IPS DF 6.9 (cell line): ENCODE measurements at places on chromosomes 5 and 9.

DNA sequence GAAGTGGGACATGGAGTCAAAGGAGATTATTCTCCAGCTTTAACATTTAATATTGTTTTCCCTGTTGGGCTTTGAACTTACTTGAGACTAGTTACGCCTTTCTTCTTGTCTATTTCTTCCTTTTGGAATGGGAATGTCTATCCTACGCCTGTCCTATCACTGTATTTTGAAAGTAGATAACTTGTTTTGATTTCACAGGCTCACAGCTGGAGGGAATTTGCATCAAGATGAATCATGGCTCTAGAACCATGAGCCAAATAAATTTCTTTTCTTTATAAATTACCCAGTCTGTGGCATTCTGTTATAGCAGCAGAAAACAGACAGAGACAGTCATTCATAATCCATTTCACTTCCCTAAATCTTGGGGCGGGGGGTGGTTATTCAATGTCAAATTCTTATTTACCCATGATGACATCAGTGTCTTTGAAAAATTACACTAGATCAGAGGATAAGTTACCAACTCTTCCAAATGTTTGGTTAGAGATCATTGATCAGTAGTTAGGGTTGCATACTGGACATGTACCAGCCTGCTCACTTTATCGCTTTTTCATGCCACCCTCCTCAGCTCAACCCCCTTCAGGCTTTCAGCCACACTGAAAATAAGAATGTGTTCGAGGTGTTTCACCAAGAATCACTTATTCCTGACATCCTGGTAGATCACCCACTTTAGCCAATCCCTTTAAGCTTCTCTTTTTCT lies 419.6 kb upstream of the PIK3R1 start:
- no peaks in the 10 kb centered on the region for H3K27me3 ChIP-seq
- H3K4me1 ChIP-seq = no peaks in the 10 kb centered on the region
- no peak overlapping the region for H3K4me3 ChIP-seq
- DNase-seq = no peak

GRCh38 chr9:3875361-3876132 lies 349.7 kb upstream of the RFX3 start:
- no peak overlapping the region for H3K27ac ChIP-seq
- H3K27me3 ChIP-seq = no peaks in the 10 kb centered on the region

DNA sequence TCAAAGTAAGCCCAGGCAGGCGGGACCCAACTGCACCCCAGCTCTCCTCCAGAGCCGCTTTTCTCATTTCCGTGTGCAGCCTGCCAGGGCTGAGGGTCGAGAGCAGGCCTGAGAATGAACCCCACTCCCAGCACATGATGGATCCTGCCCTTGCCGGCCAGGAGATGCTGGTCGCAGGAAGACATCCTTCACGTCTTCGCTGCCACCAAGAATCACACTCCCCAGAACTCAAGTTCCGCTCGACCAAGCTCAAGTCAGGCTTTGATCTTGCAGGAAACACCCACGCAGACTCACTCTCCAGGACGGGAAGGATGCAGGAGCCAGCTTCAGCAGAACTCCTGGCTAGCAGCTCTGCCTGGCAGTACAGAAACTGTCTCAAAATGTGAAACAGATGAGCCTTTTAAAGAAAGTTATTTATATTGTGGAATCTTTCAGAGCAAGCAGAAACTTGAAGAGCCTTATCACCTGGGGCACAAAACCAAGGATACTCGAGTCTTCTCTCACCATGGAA lies 102.4 kb downstream of the ROR2 start:
- peaks cover 4% of the 10 kb centered on the region; the same call in 1 of the 2 replicates for H3K4me1 ChIP-seq
- DNase-seq = no peak
- no peaks in the 10 kb centered on the region for H3K27me3 ChIP-seq

DNA sequence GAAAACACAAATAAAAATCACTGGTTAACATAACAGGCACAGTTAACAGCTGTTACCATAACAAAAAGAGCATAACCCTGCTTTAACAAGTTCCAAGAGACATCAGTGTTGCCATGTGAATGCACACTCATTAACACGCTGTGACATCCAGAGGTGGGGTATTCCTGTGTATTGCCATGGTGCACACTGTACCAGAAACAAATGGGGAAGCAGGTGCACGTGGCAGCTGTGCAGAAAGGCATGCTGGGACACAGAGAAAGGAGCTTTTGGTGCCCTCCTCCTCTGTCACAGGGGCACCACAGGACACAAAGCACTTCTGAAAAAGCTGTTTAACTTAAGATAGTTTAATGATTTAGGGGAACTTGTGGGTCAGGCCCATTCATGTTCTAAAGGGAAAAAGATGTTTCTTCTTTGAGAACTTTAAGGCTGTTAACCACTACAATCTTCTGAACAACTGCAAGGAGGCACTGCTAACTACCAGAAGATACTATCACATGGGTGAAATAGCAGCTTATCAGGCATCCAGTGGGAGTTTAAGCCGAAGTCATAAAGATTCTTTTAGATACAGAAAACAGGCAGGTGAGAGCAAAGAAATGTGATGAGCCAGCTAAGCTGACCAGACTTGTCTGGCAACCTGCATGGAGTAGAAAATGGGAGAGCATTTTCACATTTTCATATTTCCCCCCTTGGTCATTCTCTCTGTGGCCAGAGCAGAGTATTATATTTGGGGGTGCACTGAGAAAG lies 56.4 kb upstream of the GOLPH3 start:
- no peaks in the 10 kb centered on the region for H3K4me1 ChIP-seq
- H3K27me3 ChIP-seq = no peaks in the 10 kb centered on the region
- H3K36me3 ChIP-seq = peaks cover 9% of the 10 kb centered on the region
- no peak overlapping the region for H3K4me3 ChIP-seq

- H3K36me3 ChIP-seq = no peaks in the 10 kb centered on the region
- no peak overlapping the region for H3K27ac ChIP-seq
- H3K4me1 ChIP-seq = peaks cover 3% of the 10 kb centered on the region; the same call in 1 of the 2 replicates
- no peak for DNase-seq
- no peak overlapping the region for H3K4me3 ChIP-seq
Observed at GRCh38 chr5:143741421-143741820, 70.5 kb upstream of the HMHB1 start.

GRCh38 chr5:43034591-43034968 lies 5.5 kb downstream of the ANXA2R start:
- H3K27me3 ChIP-seq = peaks cover 60% of the 10 kb centered on the region
- no peaks in the 10 kb centered on the region for H3K4me1 ChIP-seq
- no peak for DNase-seq
- no peak overlapping the region for H3K27ac ChIP-seq

DNA sequence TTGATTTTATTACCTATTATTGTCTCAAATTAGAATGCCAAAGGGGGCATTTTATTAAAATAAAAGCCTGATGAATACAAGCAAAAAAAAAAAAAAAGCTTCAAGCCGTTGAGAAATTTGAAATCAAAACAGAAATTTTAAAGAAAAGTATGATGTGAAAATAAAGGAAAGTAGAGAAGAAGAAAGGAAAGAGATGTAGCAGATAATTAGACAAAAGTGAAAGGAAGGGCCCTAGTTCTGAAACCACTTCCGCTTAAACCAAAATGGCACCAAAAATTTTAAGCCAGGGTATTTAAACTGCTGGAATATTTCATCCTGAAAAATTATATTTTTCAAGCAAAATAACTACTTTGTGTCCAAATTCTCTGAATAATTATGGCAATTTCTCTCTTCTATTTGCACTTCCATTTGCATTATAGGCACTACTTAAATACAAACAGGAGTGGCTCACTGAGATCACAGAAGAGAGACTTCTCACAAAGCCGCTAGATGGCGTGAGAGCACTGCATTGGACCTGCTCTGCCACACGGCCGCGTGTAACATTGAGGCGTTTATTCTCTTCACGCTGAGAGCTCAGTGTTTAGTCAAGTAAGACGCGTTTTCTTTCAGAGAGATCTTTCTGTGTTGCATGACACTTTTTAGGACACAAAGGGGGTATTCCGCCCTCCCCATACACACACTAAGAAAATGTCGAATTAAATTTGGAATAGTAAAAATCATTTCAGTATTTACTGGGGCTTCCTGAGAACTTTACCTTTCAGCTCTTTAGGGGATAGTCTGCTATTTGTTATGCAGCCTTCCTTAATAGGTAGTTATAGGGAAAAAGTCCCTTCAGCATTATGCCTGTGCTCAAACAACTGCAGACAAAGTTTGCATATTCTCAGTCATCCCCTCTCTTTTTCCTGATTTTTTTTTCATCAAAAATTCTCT lies 368.4 kb upstream of the CCNH start:
- no peak overlapping the region for H3K27ac ChIP-seq
- H3K36me3 ChIP-seq = no peaks in the 10 kb centered on the region
- DNase-seq = peak; percentile 77
- no peaks in the 10 kb centered on the region for H3K4me1 ChIP-seq
- no peak overlapping the region for H3K4me3 ChIP-seq

DNA sequence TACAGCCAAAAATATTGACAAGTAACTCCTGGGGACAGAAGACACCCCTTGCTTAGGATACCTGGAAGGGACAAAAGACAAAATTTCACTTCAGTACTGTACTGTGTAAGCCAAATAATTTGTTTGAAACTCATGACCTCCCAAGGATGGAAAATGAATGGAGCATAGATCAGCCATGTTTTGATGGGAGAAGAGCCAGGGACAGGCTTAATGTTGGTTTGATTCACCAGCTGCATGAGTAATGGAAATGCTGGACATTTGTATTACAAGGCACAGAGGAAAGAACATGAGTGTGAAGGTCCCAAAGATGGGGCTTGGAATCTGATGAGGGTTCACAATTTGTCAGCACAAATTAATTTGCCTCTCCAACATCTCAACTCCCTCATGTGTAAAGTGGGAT lies 122.8 kb downstream of the ENC1 start:
- H3K4me1 ChIP-seq = no peaks in the 10 kb centered on the region
- DNase-seq = no peak

DNA sequence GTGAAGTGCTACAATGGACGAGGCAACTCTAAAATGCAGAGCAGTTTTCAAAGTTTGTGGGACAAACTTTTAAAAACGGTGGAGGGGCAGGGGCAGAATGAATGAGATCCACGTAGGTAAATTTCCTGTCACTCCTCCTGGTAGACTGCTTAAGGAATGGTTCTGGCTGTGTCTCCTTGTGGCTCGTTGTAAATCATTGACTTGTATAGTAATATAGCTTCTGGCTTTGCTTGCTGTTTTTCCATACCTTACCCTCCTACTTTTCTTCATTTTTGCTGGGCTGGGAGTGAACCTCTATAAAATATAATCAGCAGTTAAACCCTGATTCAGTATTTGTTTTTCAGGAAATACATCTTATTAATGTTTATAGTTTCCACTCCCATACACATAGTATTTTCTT lies 235.7 kb downstream of the TUSC1 start:
- H3K36me3 ChIP-seq = no peaks in the 10 kb centered on the region
- no peak overlapping the region for H3K27ac ChIP-seq
- H3K4me3 ChIP-seq = no peak overlapping the region
- H3K27me3 ChIP-seq = no peaks in the 10 kb centered on the region

DNA sequence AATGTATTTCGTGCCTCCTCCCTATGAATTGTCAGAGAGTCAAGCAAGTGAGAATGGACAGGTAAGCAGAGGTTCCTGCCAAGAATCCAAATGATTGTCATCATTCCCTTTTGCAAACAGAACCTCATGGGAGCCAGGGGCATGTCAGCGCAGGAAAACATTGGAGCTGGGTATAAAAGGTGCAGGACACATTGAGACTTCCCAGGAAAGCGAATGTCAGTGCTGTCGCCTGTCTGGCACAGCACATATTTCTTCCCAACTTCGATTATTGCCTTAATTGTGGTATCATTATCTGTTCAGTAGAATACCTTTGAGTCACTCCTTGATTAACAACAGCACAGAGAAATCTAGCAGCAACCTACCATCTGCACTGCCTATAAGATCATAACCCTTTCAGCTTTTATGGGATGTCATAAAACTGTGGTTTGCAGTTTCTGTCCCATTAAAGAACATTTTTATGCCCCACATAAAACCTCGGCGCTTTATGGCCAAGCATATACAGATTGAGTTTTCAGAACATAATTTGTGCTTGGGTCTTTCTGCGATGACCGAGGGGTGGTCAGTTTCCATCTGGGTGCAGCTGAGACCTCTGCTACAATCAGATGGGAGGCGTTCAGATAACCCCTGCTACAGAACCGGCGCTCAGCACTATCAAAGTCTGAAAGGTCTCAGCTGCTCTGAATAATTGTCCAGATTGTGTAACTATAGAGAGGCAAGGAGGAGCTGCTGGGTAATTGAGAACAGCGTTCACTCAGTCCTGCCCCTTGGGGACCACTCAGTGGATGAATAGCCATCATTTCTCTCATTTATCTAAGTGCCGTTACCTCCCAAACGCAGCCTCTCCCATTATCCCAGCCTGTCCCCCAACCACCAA lies 30.9 kb upstream of the WWC1 start:
- H3K4me3 ChIP-seq = no peak overlapping the region
- no peak for DNase-seq
- H3K4me1 ChIP-seq = no peaks in the 10 kb centered on the region
- no peaks in the 10 kb centered on the region for H3K36me3 ChIP-seq
- H3K27ac ChIP-seq = no peak overlapping the region
- no peaks in the 10 kb centered on the region for H3K27me3 ChIP-seq

DNA sequence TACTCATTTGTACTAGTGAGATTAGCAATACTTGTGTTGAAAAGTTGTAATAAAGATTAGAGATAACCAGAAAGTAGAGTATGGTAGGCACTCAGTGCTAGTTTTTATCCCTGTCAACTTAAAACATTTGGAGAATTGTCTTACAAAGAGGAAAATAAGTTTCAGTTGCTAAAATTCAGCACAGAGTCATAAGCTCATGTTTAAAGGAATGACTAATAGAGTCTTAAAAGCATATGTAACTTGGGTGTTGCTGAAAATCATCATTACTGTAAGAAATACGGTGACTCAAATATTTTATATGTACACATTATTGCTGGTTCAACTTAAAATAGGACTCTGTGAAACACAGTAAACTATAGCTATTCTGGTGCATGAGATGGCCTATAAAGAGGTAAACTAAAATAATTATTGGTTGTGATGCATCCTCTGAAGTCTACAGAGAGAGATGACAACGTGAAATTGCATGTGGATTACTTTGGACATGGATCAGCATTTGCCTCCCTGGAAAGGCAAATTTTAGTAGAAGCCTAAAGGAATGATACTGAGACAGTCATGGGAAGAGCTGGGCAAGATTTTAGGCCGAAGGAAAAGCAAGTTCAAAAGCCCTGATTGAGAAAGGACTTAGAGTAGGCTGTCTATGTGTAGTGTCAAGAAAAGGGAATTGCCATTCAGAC lies 34.6 kb downstream of the SGCD start:
- H3K27ac ChIP-seq = no peak overlapping the region
- no peak for DNase-seq

DNA sequence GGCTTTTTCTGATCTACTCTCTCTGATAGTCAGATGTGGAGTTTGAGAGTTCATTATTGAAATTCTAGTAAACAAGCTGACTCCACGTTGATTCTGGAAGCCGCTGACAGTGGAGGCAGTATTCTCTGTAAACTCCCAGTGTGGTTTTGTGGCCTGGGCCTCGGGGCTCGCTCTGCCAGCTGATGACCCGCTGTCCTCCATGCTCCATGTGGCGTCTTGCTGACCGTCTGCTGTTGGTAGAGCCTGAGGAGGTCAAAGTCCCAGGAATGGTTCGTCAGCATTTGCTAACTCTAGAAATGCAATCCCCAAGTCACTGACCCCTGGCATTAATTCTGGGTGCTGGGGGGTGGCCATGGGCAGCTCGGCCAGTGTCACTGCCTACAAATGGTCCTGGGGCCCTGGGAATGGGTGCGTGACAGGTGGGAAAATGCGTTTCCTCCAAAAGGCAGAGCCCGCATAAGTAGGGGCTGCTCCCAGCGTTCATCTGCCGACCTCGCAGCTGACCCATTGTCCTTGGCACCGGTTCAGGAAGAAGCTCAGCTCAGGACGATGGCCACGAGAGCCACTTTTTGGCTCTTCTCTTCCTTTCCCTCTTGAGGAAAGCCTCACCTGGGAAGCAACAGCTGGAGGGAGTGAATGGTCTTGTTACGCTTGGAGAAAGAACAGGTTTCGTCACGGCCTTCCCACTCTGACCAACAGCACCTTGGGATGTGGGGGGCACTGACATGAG lies 55.1 kb downstream of the MRPL36 start:
- H3K27me3 ChIP-seq = no peaks in the 10 kb centered on the region; the same call in 1 of the 2 replicates
- no peaks in the 10 kb centered on the region; the same call in 1 of the 2 replicates for H3K4me1 ChIP-seq
- no peak for DNase-seq
- H3K36me3 ChIP-seq = no peaks in the 10 kb centered on the region
- H3K27ac ChIP-seq = no peak overlapping the region
